Erythroblast (primary cell): ENCODE measurements at places on chromosomes 16 and 17.

GRCh38 chr17:81323411-81323868 lies 28.3 kb upstream of the SLC38A10 start:
- no peak for DNase-seq

DNA sequence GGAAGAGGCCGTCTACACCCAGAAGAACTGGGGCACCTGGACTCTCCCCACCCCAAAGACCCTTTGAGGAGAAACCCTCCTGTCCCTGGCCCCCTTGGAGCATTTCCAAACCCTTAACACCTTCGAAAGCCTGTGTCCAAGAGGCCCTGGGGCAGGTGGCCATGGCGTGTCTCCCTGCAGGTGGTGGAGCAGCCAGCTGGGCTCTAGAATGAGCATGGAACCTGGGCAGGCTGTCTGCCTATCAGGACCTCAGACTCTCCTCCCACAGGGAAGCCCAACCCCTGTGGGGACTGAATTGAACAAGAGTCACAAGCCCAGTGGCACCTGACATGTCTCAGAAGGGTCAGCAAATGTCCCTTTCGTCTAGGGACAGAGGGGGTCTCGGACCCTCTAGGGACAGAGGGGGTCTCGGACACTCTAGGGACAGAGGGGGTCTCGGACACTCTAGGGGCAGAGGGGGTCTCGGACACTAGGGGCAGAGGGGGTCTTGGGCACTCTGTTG lies 8.4 kb downstream of the CBX4 start:
- no peak for DNase-seq

- DNase-seq, result no peak
Measured at GRCh38 chr17:55572599-55572998, 61.3 kb upstream of the SMIM36 start.

DNA sequence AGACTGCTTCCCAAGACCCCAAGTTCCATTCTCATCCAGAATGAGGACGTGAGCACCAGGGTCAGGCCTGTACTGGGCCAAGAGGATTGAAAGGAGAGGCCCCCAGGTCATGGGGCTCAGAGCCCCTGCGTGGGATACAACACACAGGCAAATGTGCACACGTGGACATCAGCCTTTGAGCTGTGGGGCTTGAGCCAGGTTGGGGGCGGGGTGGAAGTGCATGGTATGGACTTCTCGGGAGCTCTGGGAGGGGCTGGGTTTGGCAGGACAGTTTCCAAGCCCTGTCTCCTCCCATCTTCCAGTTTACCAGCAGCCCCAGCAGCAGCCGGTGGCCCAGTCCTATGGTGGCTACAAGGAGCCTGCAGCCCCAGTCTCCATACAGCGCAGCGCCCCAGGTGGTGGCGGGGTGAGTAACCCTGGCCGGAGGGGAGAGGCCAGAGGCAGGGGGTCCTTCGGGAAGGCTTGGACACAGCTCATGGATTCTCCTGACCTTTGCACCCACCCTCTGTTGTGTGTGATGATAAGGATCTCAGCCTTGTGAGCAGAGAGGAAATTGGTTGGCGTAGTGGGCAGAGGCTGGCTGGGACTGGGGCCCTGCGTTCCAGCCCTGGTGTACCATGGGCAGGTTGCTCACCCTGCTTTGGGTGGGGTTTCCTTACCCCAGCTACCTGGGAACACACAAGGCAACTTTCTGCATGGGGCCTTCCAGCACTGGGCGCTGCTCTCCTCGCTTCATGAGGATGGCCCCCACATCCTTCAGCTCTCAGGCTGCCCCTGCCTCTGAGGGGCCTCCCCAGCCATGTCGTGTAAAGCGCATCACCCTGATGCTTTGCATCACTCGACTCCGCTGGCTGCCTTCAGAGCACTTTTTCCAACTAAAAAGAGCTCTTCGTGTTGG lies 10.4 kb upstream of the LASP1NB start:
- no peak for DNase-seq

DNA sequence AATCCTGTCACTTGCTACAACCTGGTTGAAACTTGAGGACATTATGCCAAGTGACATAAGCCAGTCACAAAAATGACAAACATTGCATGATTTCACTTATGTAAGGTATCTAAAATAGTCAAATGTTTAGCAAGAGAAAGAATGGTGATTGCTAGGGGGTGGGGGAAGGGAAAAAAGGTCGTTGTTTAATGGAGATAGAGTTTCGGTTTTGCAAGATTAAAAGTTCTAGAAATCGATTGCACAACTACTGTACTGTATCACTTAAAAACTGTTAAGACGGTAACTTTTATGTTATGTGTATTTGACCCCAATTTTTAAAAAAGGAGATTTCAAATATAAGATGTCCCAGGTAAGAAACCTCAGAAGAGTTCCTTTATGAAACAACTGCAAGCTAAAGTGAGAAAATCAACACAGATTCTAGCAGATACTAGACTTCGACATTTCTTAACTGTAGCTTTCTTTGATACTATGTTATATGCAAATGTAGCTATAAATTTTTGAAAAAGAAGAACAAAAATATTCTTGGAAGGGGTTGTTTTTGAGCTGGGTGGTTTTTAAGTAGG lies 5.9 kb downstream of the MEOX1 start:
- no peak for DNase-seq

DNA sequence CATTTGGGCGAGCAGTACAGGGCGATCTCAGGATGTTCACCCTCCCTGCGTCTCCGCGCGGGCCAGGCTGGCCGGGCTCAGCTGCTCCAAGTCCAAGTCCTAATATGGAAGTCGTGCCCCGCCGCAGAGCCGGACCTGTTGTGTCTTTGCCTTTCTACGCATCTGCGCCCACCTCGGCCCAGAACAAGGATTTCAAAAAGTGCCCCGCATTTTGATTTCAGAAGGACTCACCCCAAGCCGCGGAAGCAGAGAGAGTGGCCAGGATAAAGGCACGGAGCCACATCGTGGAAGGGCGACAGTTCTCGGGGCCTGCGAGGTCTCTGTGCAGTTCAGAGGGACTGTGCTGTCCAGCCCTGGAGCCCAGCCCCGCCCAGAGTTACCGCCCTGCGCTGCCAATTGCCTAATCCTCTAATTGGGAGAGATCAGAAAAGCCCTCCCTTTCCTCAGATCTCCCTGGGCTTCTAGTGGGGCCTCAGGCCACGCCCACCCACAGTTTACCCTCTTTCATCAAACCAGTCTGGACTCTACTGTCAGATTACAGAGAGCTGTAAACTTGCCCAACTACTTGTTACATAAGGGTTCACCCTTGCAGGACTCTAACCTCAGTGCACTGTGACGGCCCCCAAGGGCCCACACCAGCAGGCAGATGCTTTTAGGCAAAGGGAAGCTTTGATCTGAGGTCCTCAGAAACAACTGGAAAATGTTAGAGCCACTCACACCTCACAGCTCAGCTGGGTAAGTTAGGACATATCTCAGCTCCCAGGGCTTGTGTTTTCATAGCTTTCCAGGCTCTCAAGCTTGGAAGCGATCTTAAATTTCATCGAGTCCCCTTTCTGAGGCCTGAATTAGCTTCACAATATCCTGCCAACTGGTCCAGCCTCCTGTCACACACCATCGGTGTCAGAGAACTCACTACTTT lies at the start of gene CES1:
Gene CES1 (minus strand): TSS at position 324 of the 919 bp plus-strand sequence. CDS start 41 bp downstream, at position 283.
- DNase-seq, result no peak

- no peak for DNase-seq
Measured at GRCh38 chr17:79414793-79415211, 196.0 kb downstream of the RBFOX3 start.

DNA sequence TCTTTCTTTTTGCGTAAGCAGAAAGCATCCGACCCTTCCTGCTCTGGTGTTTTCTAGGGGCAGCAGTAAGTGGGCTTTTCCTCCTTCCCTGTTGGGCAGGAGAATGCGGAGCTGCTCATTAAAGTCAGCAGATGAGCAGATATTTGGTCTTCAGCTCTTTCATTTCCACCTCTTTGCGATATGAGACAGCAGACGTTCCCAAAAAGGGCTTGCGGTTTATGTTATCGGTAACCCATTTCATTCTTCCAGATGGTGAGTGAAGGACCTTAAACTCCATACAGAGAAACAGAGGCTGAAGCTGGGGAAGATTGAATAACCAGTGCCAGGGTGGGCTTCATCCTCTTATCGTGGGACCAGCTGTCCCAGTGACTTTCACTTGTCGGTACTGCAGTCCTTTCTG lies 40.7 kb downstream of the KSR1 start:
- no peak for DNase-seq

DNA sequence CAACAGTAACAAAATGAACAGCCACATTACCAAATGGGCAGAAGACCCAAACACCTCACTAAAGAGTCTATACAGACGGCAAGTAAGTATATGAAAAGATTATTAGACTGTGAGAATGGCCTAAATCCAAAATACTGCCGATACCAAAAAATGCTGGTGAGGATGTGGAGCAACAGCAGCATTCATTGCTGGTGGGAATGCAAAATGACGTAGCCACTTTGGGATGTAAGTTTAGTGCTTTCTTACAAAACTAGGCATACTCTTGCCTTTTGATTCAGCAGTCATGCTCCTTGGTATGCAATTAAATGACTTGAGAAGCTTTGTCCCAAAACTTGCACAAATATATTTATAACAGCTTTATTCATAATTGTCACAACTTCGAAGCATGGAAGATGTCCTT lies 43.8 kb downstream of the RABEP1 start:
- no peak for DNase-seq

DNA sequence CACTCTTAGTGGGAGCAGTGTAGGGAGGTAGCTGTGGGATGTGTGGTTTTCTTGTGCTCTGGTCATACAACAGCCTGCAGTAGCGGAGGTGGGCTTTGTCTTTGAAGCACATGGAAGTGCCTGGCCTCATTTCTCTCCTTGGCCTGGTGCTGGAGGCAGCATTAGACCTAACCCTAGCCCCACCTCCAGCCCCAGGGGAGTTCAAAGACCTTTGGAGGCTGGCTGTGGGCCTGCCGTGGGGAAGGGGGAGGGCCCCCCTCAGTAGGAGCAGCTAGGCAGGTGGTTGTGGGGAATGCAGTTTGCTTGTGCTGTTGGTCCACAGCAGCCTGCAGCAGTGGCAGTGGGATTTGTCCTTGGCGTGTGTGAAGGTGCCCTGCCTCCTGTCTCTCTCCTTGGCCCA lies 91.7 kb downstream of the BCAS3 start:
- DNase-seq, result no peak

- peak; percentile 70 for DNase-seq
Measured at GRCh38 chr16:75789237-75789636, 62.9 kb upstream of the CPHXL start.

DNA sequence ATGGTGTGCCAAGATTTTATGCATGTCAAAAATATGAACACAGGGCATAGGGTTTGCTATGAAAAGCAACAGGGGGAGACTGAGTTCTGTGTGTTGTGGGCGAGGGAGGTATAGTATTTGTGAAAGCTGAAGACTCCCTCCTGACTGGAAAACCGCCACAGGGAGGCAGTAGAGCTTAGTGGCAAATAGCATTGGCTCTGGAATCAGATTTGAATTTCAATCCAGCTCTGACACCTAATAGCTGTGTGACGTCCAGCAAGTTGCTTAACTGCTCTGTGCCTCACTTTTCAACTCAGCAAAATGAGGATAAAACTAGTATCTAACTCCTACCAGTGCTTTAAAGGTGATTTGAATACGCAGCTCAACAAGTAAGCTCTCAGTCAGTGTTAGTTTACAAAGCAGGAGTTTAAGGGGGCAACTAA lies 22.0 kb downstream of the KPNA2 start:
- DNase-seq, result peak; percentile 42

DNA sequence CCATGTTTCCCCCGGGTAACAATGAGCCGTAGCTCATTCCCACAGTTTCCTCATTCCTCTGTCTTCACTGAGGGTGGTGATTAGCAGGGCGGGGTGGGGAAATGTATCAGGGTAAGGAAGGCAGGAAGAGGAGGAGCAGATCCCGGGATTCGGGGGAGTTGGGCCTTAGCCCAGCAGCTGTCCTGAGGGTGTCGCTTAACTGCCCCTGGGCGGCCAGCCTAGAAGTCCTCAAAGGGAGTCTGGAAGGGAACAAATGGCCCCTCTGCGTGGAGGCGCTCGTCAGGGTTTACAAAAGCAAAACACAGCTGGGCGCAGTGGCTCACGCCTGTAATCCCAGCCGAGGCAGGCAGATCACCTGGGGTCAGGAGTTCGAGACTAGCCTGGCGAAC lies 14.3 kb downstream of the MLYCD start:
- no peak for DNase-seq

GRCh38 chr17:73799781-73800627 lies 155.8 kb upstream of the SDK2 start:
- no peak for DNase-seq

- no peak for DNase-seq
Measured at GRCh38 chr16:81491541-81492188, 47.1 kb downstream of the CMIP start.
